IMR-90 (cell line): ENCODE measurements at places on chromosomes 16 and 17. TPM values are rescaled to one million over a fixed set of nuclear protein-coding genes. Genes with fewer than 3 reads are reported as not detected.

OR4D1 gene
- not detected in 2 replicates for polyA plus RNA-seq

BAHCC1 gene
- 7.8 and 8.1 TPM in 2 replicates for polyA plus RNA-seq

TMIGD1 gene
- not detected in 2 replicates for polyA plus RNA-seq

PMFBP1 gene
- not detected in 2 replicates for polyA plus RNA-seq

PKMYT1 gene
- polyA plus RNA-seq: 14.9 and 18.7 TPM in 2 replicates

SMTNL2 gene
- not detected in 2 replicates for polyA plus RNA-seq

KCTD11 gene
- 14.4 and 16.4 TPM in 2 replicates for polyA plus RNA-seq

ACSM2A gene
- not detected in 2 replicates for polyA plus RNA-seq

- DNase-seq: no peak
These were observed at the start of gene KATNB1 for GRCh38 chr16:57735755-57736418. KATNB1 (plus strand) TSS chr16:57735770; CDS start chr16:57737244, 1,474 bp downstream.

GRCh38 chr17:83055911-83056582, 23.4 kb upstream of the METRNL start:
- peak; percentile 92 for DNase-seq

DNA sequence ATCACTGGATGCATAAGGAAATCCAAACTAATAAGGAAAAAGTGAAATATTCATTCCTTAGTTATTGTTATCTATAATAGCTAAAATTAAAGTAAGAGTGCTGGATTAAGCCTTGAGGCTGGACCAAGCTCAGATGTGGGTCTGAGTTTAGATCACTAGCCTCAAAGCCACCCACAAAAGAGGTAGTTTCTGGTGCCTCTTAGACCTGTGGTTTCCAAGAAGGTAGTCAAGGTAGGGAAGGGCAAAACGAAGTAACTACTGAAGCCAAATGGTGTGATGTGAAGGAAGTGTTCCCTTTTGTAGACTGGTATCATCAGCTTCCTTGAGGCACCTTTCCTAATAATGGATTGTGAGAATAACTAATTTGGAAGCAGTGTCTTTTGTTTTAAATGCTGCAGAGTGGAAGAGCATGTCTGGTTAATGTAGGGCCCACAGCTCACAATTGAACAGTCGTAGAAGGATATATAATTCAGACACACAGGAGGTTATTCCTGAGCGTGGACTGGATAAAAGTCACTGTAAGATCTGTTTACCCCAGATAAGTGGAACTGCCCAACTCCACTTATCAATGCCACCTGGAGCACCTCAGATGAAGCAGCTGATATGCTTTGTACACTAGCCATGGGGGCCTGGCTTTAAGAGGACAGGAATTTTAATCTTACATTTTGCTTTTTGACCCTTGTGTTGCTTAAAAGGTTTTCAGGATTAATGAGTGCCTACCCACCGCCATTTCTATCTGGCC, 31.7 kb upstream of the LCMT1 start:
- no peak for DNase-seq

- DNase-seq: no peak
These were observed 56.7 kb downstream of the PLXDC1 start for GRCh38 chr17:39094607-39095308.

- peak; percentile 80 for DNase-seq
These were observed 25.8 kb downstream of the HS3ST3A1 start for GRCh38 chr17:13575922-13576419.

- DNase-seq: no peak
These were observed 98.4 kb upstream of the FOXF1 start for GRCh38 chr16:86411897-86412296.

- DNase-seq: peak; percentile 34
These were observed 2.7 kb downstream of the UTP18 start for GRCh38 chr17:51263006-51263405.

DNA sequence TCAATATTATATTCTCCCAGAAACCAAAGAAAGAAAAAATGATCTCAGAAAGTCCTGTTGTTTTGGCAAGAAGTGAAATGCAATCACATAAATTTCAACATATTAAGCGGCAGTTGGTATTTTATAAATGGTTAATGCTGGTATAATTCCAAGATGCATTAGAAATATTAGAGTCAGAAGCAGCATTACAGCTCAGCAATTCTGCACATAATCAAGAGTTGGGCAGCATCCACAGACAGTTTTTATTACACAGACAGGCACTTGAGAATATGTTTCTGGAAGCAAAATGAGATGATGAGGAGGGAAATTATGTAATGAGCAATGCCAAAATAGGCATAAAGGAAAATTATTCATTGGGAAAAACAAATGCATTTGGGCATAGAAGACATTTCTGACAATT, 148.1 kb downstream of the KCNJ2 start:
- DNase-seq: no peak

DNA sequence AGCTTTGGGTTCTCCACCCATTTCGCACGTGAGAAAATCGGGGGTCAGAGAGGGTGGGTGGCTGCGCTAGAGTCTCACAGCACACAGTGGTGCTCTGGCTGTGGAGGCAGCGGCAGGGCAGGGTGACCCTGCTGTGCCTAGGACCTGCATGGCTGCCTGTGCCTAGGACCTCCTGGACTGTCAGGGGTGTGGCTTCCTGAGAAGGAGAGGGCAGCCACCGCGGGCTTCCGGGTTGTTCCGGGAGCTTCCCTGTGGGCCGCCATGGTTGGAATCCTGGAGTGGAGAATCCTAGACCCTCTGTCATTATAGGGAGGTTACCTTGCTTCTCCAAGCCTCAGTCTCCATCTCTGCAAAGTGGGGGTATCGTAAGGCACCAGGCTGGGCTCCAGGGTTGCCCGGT, 9.3 kb downstream of the ZFPM1 start:
- DNase-seq: no peak

DNA sequence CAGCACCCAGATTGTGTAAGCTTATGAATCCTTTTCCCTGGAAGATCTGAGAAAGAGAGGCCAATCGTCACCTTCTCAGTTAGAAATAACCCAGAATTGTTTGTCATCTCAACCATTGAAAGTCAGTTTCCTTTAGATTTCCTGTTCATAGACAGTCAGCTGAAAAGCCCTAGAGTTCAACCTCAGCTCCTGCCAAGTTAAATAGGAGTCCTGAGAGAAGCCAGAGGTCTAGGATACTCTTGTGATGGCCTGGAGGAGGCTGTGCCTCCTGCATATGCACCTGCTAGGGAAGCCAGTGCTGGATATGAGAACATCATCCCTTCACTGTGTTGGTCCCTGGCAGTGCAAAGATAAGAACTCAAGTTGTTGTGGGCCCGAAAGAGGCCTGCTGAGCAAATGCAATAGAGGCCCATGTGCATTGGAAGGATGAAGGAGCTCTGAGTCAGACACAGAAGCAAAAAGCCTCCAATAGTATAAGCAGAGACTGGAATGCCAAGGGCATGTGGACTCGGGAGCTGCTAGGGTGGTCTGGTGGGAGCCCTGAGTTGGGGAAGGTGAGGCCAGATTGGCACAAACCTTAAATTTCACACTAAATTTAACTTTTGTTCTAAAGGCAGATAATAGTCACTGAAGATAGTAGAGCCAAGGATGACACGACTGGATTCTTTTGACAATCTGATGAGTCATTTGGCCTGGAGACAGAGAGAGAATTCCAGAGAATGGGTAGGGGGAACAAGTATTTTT, 520.9 kb upstream of the CDH5 start:
- peak; percentile 1 for DNase-seq

- no peak for DNase-seq
These were observed 13.7 kb upstream of the CD300E start for GRCh38 chr17:74637265-74637664.

- no peak for DNase-seq
These were observed 1.1 kb downstream of the TSEN54 start for GRCh38 chr17:75517297-75517865.

DNA sequence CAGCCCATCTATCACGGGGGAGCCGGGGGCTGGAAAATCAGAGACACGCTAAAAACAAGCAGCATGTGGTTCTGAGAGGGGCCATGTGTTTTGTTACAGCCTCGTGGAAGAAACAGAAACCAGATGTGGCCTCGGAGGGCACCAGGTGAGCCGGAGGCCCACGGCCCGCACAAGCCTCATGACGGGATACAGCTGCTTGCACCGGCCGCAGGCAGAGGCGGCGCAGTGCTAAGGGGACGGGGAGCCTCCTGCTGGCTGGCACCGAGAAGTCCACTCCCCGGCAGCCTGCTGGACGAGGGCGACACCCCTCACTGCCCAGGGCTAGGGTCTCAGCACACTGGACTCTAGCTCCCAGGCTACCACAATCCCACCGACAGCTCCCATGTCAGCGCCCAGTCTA, 19.2 kb downstream of the NDUFAF8 start:
- DNase-seq: no peak

- no peak for DNase-seq
These were observed 338.1 kb downstream of the C16orf95 start for GRCh38 chr16:86979061-86979460.

- no peak for DNase-seq
These were observed 500.2 kb downstream of the CDH11 start for GRCh38 chr16:64621616-64622015.

- no peak for DNase-seq
These were observed 1.6 kb upstream of the LRRC75A start for GRCh38 chr17:16493531-16494046.

- DNase-seq: peak; percentile 63
These were observed 22.8 kb downstream of the OMG start for GRCh38 chr17:31274252-31274651.

DNA sequence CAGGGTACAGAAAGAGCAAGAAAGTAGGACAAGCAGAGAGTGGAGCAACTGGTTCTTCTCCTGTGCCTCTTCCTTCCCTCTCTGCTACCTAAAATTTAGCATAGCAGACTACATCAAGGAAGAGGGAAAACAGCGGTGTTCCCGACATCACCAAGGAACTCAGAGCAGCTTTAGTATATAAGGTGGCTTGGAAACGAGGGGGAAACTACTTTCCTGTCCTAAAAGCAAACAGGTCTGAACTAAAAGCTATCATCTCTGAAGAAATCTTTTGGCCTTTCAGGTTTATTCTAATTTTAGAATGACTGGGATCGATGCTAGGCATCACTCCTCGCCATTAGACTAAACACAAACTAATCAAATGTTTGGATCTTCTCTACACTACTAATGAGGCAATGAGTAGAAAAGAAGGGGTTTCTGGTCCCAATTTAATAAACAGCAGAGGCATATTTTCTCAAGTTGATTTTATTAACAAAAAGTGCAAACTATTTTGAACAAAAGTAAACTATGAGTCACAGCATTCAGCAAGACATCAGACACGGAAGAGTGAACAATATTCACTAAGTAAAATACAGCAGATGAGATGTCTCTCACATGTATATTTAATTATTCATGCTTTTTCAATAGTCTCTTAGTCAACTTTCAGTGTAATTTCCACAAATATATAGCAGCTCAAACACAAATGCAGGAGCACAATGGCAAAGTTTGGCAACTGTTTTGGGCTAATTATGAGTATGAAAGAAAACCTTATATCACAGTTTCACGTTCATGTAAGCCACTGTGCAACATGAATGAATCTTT, 108.7 kb downstream of the TRIM37 start:
- DNase-seq: peak; percentile 40

- peak; percentile 78 for DNase-seq
These were observed 18.6 kb downstream of the FOXN1 start for GRCh38 chr17:28524476-28525424.

DNA sequence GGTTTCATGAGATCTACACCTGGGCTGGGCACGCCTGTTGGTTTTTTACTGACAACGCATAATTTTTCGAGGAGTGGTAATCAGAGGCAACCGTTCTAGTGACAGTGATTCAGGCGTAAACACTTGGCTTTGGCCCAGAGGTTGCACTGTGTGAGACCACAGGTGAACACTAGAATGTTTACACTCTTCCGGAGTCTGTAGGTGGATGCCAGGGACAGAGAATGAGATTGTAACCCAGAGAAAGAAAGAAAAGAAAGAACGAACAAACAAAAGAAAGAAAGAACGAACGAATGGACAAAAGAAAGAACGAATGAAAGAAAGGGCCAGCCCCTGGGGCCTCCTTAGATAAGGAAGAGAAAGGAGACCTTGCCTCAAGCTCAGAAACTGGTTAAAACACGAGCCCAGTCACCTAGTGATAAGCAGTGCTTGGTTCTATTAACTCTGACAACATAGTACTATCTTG, 113.2 kb downstream of the PRKCB start:
- DNase-seq: no peak

DNA sequence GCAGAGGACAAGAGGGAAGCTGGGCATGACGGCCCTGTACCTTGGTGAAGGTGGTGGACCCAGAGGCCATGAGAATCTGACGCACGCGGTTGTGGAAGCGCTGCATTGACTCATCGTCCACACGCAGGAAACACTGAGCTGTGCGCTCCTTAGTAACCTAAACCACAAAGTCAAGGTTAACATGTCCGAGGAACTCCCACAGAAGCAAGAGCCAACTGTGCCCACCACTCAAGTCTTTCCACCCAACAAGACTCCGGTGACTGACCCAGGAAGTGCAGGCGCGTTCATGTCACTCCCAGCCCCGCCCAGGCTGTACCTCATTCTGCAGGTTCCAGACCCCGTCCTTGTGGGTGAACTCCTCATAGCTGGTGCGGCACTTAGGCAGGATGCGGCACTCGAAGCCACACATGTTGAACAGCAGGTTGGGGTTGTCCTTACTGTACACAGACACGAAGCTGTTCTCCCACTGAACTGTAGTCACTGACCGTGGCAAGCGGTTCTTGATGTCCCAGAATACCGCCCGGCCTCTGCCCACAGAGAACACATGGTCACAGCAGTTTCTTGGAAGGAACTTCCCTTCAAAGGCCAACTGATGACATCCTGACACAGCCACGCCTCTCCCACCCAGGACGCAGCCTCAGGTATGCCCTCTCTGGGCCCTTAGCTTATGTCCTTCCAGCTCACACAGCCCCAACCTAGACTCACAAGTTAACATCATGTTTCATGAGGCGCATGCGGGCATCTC, 11.5 kb downstream of the PRPF8 start:
- DNase-seq: no peak

DNA sequence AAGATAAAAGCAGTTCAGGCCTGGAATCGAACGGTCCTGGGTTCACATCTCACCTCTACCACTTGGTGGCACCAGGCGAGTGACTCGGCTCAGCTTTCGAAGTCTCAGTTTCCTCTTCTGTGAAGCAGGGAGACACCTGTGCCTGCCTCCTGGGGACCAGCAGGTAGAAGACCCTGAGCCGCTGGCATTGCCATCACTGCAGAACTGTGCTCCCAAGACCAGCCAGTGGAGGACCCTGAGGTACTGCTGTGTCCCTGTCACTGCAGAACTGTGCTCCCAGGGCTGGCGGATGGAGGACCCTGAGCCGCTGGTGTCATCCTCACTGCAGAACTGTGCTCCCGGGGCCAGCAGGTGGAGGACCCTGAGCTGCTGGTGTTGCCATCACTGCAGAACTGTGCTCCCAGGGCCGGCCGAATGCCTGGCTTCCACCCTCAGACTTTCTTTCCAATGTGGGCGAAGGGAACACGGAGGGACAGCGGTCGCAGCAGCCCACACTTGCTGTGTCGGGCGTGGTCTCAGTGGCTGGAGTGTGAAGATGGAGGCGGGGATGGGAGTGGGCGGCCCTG, 8.7 kb upstream of the SLC7A5 start:
- no peak for DNase-seq

- DNase-seq: peak; percentile 61
These were observed 221.0 kb downstream of the CCDC182 start for GRCh38 chr17:57523926-57524632.

GRCh38 chr17:38454532-38454931, 26.3 kb downstream of the ARHGAP23 start:
- peak; percentile 80 for DNase-seq
